ENCODE measurements at places on chromosomes 11 and 22.
A peak's percentile ranks its signal among the peaks of the same experiment; 100 is the strongest.

- DNase-seq = no peak
Measured at GRCh38 chr22:37672920-37673455, 2.4 kb upstream of the LGALS1 start.

- DNase-seq = no peak
Measured at GRCh38 chr11:109422870-109423465, 978 bp downstream of the C11orf87 start.

DNA sequence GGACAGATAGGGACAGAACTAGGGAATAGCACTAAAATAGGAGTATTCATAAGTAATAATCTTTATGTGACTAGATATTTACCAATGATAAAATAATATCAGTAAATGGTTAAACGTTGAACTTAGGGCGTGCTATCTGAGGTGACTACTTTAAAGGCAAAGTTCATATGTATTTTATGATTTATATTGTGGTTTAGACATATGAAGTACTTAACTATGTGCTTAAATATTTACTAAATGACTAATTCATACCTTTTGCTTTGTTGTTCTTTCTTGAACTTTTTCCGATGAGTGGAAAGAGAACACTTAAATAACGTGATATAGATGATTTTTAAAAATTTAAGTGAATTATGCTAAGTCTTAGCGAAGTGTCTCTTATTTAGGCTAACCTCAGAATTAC, 14.7 kb downstream of the LUZP2 start:
- no peak for DNase-seq

DNA sequence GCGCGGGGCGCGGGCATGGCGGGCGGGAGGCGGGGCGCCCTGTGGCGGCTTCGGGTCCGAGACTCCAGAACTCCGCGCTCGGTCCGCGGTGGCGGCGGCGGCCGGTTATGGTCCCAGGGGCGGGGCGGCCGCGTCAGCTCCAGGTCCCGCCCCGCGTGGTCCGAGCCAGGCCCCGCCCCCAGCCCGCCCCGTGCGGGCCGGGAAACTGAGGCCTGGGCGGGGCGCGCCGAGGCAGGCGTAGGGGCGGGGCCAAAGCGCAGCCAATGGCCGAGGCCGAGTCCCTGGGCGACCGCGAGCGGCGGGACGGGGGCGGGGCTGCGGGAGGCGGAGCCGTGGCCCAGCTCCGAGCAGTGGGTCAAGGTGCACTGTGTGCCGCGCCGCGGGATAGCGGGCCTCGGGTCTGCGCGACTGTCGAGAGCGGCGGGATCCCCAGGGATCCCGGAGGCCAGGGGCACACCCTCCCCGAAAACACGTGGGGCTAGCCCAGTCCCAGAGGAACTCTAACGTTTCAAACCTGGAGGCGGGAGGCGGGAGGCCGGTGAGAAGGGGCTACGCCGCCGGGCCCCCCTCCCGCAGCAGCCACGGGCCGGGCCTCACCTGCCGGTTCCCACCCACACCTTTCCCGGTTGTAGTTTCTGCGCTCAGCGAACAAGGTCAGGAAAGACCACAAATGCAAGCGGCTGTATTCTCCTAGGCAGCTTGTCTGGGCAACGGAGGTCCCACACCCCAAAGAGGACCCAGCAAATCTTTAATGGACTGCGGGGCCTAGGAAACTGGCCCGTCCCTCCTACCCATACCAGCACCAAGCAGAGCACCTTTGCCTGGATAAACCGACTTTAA, at the start of gene SLC25A1:
Gene SLC25A1 (minus strand): TSS at position 80 of the 840 bp plus-strand sequence. CDS start 63 bp downstream, at position 17.
- peak; percentile 82 for DNase-seq

DNA sequence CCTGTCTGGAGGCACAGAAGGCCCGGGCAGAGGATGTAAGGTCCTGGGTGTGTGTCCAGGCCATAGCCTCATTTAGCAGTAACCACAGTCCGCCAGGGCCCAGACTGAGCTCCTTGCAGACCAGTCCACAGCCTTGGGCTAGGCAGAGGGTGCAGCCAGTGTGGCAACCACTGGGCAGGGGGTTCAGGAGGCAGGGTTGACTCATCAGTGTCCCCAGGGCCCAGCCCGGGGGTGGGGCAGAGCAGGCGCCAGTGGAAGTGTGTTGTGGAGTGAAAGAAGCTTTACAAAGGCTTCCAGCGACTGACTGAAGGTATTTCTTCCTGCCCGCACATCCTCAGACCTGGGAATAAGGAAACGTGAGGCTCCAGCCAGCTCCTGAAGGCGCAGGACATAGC, 27.7 kb upstream of the WNT11 start:
- DNase-seq = no peak

- DNase-seq = no peak
Measured at GRCh38 chr11:31060880-31061279, 308.7 kb downstream of the DCDC1 start.

- DNase-seq = no peak
Measured at GRCh38 chr11:47152126-47152952, 24.3 kb downstream of the ARFGAP2 start.

Measured in RWPE2 (cell line).